ENCODE measurements at places on chromosomes 7 and 10. TPM values are rescaled to one million over a fixed set of nuclear protein-coding genes. Genes with fewer than 3 reads are reported as not detected.

Gene CC2D2B
- total RNA-seq: 0.36 TPM

Gene STEAP2
- total RNA-seq: 9.8 TPM

Gene TEX36
- not detected for total RNA-seq

DNA sequence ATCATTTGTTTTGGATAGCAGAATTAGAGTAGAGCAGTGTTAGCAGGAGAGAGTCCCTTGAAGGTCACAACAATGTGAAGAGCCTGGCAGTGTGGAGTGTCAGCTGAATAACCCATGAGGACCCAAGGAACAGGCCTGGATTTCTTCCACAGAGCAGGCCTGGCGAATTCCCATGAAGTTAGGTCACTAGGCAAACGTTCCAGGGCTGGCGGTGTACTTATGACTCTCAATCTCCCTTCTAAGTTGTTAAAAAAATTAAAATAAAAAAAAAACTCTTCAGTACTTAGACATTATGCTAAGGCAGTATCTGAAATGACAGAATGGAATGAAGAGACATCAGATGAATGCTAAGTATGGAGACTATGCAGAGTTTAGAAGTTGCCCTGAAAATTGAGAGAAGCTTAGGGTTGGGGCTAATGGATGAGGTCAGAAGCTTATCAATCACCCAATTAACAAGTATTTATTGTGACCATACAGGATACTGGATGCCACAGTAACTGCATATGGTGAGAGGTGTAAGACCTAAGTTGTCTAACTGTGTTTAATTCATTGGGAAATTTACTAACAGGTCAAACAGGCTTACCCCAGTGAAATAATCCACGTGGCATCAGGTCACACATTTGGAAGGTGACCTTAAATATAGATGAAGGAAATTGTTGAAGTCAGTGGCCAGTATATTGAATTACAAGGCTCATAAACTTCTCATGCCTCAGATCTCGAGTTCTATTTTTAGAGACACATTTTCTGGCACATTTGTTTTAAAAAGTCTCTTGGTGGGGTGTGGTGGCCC is 126.2 kb upstream of the NRP1 start:
- H3K36me3 ChIP-seq: no peaks in the 10 kb centered on the region
- no peak overlapping the region for H3K4me3 ChIP-seq
- no peaks in the 10 kb centered on the region for H3K27me3 ChIP-seq
- peak; percentile 54 for DNase-seq

DNA sequence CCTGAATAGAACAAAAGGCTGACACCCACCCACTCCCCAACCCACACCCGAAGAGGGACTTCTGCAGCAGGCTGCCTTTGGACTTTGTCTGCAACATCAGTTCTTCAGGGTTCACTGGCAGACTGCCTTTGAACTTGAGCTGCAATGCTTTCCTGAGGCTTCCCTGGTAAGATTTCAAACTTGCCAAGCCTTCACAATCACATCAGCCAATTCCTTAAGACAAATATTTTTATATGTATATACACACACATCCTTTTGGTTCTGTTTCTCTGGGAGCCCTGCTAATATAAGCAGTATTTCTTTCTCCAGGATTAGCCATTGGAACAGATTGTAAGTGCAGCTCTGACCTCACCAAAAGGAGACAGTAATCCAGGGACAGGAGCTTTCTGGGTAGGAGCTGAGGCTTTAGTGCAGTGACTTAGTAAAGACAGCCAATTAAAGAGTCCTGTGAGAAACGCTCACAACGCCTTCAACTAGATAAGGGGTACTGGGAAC is 55.6 kb upstream of the KMT2E start:
- DNase-seq: peak; percentile 35
- H3K4me3 ChIP-seq: no peak overlapping the region
- no peaks in the 10 kb centered on the region for H3K27me3 ChIP-seq
- peaks cover 39% of the 10 kb centered on the region for H3K4me1 ChIP-seq

Gene ITIH5
- total RNA-seq: 2.2 TPM
